ENCODE measurements at places on chromosomes 4 and X. TPM values are rescaled to one million over a fixed set of nuclear protein-coding genes. Genes with fewer than 3 reads are reported as not detected.

The BEND2 gene
- polyA plus RNA-seq = not detected

The PDCL2 gene
- not detected for polyA plus RNA-seq

The ITGB1BP2 gene
- 10.8 TPM for polyA plus RNA-seq

The UGT2B11 gene
- polyA plus RNA-seq = not detected

The FRAS1 gene
- 0.08 TPM for polyA plus RNA-seq

The DAPP1 gene
- polyA plus RNA-seq = 0.28 TPM

The SHOX gene
- not detected for polyA plus RNA-seq

The DKK2 gene
- polyA plus RNA-seq = 0.87 TPM

The PDE6B gene
- polyA plus RNA-seq = 1.1 TPM

The SLC6A14 gene
- 0.03 TPM for polyA plus RNA-seq

The GRIA3 gene
- polyA plus RNA-seq = 7.0 TPM

The PDGFRA gene
- 14.5 TPM for polyA plus RNA-seq

The PQBP1 gene
- 75.0 TPM for polyA plus RNA-seq

The SSX3 gene
- polyA plus RNA-seq = not detected

The ZDHHC15 gene
- 0.88 TPM for polyA plus RNA-seq

The TCEAL6 gene
- 2.3 TPM for polyA plus RNA-seq

The GAGE1 gene
- not detected for polyA plus RNA-seq

The RTL9 gene
- not detected for polyA plus RNA-seq

The CSAG2 gene
- polyA plus RNA-seq = not detected

The AR gene
- 1.6 TPM for polyA plus RNA-seq

The CCSER1 gene
- not detected for polyA plus RNA-seq

The ZIC3 gene
- not detected for polyA plus RNA-seq

The MAGEH1 gene
- polyA plus RNA-seq = 51.3 TPM

The NEXMIF gene
- 0.05 TPM for polyA plus RNA-seq

The ABCG2 gene
- polyA plus RNA-seq = 0.67 TPM

The MGARP gene
- 17.6 TPM for polyA plus RNA-seq

The XG gene
- polyA plus RNA-seq = 4.4 TPM

The CXCL1 gene
- polyA plus RNA-seq = 1.6 TPM

The ZFX gene
- polyA plus RNA-seq = 12.8 TPM

The FAM156B gene
- 126 TPM for polyA plus RNA-seq

The PTTG2 gene
- not detected for polyA plus RNA-seq

The RASSF6 gene
- 3.0 TPM for polyA plus RNA-seq

The MAGEA2B gene
- polyA plus RNA-seq = not detected

The RTL5 gene
- 6.5 TPM for polyA plus RNA-seq

The ERAS gene
- polyA plus RNA-seq = 0.69 TPM

The OPHN1 gene
- polyA plus RNA-seq = 2.9 TPM

The MAGED4B gene
- polyA plus RNA-seq = not detected

The RAP2C gene
- 12.9 TPM for polyA plus RNA-seq

The HS6ST2 gene
- not detected for polyA plus RNA-seq

The USP51 gene
- 0.31 TPM for polyA plus RNA-seq

The MAGEB1 gene
- not detected for polyA plus RNA-seq

The GLRA2 gene
- polyA plus RNA-seq = not detected

The FAM241A gene
- 2.2 TPM for polyA plus RNA-seq

The VGLL1 gene
- polyA plus RNA-seq = not detected

The GAGE12H gene
- not detected for polyA plus RNA-seq

The HTN1 gene
- polyA plus RNA-seq = not detected

The FGF5 gene
- not detected for polyA plus RNA-seq

The ABLIM2 gene
- polyA plus RNA-seq = 5.3 TPM
